Dorsolateral prefrontal cortex (tissue), 122 donors: ENCODE measurements at places on chromosomes 13 and 19.

- DNase-seq = peak; percentile 22
Observed at GRCh38 chr19:33797802-33798671, 1.4 kb downstream of the KCTD15 start.

- no peak for DNase-seq
Observed at GRCh38 chr19:1088416-1089010, 6.7 kb downstream of the POLR2E start.

GRCh38 chr13:48653472-48653939 lies at the start of gene CYSLTR2:
CYSLTR2 (plus strand) TSS chr13:48653929; CDS start chr13:48706818, 52,889 bp downstream.
- no peak for DNase-seq

DNA sequence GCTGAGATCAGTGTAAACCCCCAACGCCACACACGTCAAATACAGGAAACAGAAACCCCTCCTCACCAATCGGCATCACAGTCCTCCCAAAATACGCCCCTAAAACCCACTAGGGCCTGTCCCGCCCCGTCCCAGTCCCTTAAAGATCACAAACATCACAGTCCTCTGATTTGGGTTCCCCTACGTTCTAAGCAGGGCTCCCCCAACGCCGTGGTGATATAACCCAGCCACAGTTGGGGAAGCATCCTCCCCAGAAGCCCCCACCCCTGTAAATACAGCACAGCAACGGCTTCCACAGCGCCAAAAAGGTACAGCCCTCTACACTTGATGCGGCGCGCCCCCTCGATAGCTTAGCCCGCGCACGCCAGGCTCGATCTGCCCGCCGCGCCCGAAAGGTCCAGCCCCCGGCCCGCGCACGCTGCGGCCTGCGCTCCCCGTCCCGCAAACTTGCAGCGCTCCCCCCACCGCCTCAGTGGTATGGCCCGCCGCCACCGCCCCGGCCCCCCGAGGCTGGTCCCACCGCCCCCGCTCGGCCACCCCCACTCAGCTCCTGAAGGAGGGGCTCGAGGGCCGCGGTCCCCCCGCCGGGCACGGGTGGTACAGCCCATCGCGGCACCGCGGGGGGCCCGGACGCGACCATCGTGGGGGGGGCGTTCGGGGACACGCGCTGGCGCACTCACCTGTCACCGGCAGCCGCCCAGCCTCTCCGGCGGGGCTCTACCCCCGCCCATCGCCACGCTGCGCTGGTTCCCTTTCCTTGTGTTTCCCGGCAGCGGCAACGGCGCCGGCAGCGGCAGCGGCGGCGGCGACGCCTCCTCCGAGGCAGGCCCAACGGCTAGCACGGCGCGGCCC lies at the start of gene AKT2:
AKT2 (minus strand) TSS at position 845 of the 852 bp plus-strand sequence. CDS start 20,078 bp downstream, outside the sequence.
- no peak for DNase-seq

DNA sequence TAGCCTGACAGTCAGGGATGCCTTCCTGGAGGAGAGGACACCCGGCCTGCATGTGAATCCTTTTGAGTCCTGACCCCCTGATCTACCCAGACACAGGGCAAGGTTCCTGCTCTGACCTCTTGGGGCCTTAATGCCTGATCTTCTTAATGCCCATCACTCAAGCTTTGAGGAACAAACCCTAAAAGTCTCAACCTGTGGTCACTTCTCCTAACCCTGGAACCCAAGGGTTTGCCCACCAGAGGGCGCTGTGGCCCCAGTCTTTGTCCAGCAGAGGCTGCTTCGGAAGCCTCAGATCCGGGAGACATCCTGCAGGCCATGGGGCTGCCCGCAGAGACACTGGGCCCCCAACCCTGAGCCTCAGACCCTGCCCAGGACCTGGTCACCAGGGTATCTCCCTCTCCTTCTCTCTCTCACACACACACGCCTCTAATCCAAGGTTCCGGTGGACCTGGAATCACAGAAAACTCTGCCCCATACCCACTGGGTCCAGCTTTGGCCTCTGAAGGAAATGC lies 9.8 kb upstream of the DPF1 start:
- DNase-seq = peak; percentile 78

GRCh38 chr19:5204212-5204611 lies 136.4 kb downstream of the PTPRS start:
- DNase-seq = no peak

GRCh38 chr19:6616011-6616410 lies 25.1 kb upstream of the CD70 start:
- DNase-seq = no peak

GRCh38 chr19:39082745-39083598 lies 1.2 kb upstream of the ACP7 start:
- DNase-seq = peak; percentile 59

GRCh38 chr13:94683409-94683808 lies 28.9 kb downstream of the SOX21 start:
- no peak for DNase-seq
